ENCODE measurements at places on chromosomes 13 and 19.

DNA sequence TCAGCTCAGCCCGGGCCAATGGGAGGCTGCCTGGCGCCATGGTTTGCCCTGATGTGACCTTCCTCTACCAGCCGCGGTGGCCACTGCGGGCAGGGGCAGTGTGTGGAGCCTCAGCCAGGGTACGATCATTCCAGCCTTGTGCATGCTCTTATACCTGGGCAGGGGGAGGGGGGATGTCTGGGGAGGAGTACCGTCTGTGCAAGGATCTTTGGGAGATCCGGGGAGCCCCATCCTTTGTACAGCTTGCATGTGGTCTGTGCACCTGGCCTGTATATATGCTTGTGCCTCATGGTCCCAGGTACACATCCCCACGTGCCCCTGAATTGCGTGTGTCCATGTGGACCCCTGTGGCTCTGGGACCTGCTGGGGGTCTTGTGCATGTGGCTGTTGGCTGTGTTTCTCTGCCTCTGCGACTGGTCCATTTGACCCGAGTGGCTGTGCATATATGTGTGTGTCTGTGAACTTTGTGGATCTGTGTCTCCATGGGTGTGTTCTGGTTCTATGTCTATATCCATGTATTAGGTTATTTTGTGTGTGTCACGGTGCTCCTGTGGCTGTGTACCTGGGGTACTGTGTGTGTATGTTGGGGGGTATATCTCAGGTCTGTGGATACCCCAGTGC lies 12.8 kb upstream of the NANOS3 start:
- no peak for DNase-seq

DNA sequence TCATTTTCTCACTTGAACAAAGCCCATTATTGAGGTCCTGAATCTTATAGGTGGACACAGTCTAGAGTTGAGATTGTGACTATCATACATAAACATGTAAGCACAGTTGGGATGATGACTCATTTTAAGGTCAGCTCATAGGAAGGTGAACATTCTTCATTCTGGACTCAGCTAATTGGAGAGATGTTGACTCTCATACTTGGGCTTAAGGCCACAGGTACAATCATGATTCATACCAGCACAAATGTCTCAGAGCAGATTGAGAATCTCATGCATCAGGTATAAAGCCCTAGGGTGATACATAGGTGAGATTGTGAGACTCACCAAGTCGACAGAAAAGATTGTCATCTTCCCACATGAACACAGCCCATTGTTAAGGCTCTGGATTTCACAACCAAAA lies 62.3 kb upstream of the ZNF724 start:
- no peak for DNase-seq

- DNase-seq = peak; percentile 93
Measured at GRCh38 chr13:35838356-35838755, 292.8 kb downstream of the DCLK1 start.

- DNase-seq = no peak
Measured at GRCh38 chr13:77460195-77460594, 75.3 kb upstream of the SCEL start.

DNA sequence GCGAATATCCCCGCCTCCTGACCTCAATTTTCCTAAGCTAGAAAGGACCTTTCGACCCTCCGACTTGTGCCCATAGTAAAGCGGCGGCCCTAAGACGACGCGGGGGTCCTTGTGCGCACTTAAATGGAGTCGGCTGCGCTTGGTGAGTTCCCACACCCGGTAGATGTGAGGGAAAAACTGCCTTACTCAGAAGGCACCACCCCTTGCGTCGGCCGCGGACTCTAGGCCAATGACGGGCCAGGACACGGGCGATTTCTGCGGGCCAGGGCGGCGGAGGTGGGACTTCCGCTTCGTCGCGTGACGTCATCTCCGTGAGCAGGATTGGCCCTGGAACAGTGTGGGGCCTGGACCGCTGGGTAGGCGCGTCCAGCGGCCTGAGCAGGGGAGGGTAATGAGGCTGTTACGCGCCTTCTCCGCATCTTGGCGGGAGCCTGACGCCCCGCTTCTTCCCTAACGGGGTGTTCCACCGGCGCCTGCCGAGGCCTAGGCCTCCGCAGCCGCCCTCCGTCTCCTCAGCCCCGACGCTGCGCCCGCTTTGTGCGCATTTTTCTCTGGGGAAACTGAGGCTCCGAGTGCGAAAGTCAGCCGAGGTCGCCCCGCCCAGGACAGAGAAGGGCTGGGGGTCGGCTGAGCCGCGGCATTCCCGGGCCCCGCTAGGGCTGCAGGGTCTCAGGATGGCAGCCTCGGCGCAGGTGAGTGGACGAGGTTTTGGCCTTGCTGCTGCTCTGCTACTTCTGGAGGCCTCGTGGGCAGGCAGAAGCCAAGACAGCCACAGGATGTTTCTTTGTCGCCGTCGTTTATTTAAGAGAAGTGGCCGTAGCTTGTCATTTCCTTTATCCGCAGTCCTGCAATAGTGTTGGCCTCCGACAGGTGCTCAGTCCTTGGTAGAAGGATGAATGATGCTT lies at the start of gene ZNF543:
TSS of gene ZNF543 (plus strand) at position 293 of the 905 bp plus-strand sequence. CDS start at position 675, 382 bp downstream.
- DNase-seq = peak; percentile 94

DNA sequence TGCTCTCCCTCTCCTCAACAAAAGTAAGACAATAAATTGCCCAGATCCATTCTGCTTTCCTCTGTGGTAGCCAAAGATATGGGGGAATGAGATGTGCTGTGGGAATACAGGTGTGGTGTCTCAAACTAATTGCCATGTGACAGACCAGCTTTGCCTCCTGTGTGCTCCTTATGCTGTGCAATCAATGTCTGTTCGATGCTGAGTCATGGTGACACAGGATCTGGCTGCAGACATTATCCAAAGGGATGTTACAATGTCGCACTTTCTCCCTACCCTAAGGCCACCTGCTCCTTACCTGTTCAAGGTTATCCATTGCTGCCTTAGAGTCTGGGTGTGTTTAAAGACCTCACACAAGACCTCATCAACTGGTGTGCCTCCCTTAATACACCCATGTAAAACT lies 32.5 kb downstream of the FGF14 start:
- no peak for DNase-seq

Measured in AG10803 (cell line).